ENCODE measurements at places on chromosomes 1 and 21.

- DNase-seq: no peak
These were observed 417.3 kb downstream of the USH2A start for GRCh38 chr1:216005916-216006315.

DNA sequence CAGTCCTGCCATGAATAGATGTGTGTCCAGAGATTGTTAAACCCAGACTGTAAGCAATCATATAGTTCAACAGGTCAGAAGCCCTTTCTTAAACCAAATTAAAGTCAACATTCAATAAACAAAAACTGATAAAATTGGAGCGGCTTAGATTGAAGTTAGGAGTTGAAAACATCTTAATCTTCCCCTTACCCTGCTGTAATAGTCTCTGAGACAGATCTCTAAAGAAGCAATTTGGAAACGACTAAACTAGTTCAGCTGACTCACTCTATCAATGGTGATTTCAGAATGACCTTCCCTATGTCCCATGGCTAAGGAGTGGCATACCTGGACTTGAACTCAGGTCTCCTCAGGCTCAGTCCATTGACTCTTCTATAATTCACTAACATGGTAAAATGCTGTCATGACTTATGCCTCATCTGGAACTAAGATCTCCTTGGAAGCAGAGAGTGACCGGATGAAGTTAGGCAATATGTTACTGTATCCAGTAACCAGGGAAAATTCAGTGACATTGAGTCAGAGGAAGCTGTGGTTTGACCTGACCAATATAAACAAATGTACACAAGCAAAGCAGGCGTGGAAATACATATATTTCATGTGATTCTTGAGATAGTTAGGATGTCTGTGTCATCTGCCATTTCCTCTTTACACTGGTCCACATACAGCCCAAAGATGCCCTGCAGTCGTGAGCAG, 30.1 kb downstream of the SGIP1 start:
- no peak for DNase-seq

- no peak for DNase-seq
These were observed 21.8 kb downstream of the ELK4 start for GRCh38 chr1:205610036-205610435.

DNA sequence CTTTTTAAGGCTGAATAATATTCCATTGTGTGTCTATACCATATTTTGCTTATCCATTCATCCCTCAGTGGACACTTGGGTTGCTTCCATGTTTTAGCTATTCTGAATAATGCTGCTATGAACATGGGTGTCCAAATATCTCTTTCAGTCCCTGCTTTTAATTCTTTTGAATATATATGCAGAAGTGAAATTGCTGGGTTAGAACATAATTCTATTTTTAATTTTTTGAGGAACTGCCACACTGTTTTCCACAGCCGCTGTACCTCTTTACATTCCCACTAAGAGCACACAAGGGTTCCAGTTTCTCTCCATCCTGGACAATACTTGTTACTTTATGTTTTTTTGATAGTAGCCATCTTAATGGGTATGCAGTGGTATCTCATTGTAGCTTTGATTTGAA, 65.6 kb downstream of the RIMS3 start:
- DNase-seq: no peak

DNA sequence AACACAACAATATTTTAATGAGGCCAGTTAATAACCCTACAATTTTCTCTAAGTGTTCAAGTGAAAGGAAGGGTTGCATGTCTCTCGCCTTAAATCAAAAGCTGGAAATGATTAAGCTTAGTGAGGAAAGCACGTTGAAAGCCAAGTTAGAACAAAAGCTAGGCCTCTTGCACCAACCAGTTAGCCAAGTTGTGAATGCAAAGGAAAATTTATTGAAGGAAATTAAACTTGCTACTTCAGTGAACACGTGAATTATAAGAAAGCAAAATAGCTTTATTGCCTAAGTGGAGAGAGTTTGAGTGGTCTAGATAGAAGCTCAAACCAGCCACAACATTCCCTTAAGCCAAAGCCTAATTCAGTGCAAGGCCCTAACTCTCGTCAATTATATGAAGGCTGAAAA, 135.6 kb downstream of the DUSP10 start:
- DNase-seq: no peak

GRCh38 chr1:207659545-207660153, 14.7 kb downstream of the CR1L start:
- DNase-seq: no peak

GRCh38 chr1:246954126-246954525, 22.4 kb upstream of the AHCTF1 start:
- no peak for DNase-seq

GRCh38 chr1:54305906-54306514, 100.2 kb downstream of the SSBP3 start:
- DNase-seq: no peak

- no peak for DNase-seq
These were observed 51.9 kb upstream of the FMOD start for GRCh38 chr1:203402629-203403337.

- no peak for DNase-seq
These were observed 53.7 kb downstream of the CACHD1 start for GRCh38 chr1:64523413-64524337.

- no peak for DNase-seq
These were observed 27.8 kb downstream of the TMEM53 start for GRCh38 chr1:44646261-44647110.
